Hematopoietic multipotent progenitor cell treated with erythropoietin and hydrocortisone succinate and interleukin-3 and kit ligand, for 8 days (in vitro differentiated cells): ENCODE measurements at places on chromosomes 2 and 18.

DNA sequence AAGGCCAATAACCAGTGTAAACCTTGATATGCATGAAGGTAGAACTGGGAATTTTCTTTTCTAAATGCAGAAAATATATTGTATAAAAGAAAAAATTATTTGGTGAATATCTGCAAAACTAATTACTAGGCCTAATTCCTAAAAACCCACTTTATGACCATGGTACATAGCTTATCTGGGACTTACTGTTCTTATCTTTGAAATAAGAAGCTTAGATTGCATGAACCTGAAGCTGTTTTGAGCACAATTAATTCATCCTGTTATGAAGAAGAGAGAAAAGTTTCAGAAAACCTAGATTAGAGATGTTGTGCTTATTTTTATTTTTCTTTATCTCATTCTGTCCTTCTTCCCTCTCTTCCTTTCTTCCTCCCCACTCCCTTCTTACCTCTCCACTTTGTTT, 235.0 kb downstream of the GULP1 start:
- no peak for DNase-seq

DNA sequence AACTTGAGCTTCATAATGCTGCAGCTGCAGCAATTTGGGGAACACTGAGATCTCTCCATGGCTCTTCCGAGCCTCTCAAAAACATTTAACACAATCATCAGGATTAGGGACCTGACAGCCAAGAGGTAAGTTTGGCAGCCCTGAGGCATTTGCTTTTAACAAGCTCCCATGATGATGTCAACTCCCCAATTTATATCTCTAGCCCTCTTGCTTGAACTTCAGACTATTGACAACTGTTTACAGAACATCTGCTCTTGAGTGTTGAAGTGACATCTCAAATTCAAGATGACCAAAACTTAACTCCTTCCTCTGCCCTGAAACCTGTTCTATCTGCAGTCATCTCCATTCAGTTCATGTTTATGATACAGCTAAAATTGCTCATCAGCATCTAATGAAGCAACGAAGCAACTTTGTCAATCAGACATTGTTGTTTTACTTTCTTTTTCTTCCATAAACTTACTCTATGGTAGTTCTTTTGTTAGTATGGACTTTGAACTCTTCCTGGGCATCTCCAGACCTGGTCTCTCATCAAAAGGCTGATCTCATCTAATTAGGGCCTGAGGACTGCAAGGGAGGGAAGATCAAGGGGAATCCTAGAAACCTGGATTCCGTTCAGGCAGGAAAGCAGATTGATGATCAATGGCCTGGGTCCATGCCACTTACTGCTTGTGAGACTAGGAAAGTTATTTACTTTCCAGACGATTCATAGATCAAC, 48.1 kb downstream of the SEMA4F start:
- no peak for DNase-seq

DNA sequence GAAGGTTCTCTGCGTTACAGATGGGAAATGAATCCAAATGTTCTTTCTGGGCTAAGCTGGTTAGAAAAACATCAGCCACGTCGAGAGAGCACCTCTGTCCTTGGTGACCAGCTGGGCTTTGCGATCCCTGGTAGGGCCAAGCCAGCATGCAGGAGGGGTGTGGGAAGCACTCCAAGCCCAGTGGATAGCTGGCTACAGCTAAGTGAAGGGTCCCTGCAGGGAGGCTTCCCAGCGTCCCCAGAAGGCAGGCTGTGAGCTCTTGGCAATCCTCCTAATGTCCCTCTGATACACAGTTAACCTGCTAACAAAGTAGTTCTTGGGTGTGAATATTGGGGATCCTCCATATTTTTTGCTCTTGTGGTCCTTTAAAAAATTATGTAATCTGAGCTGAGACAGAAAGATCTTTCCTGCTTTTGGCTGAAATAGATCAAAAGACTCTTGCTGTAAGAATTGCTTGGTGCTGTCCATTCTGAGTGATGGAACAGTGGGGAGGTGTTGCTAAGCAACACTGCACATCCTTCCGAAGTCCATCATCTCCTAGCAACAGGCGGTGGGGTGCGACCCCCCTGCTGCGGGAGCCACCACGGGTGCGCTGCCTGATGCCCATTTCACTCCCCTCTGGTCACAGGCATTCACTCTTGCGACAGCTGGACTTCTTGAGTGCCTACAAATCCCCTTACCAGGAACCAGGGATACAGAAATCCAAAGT, 88.5 kb upstream of the UXS1 start:
- DNase-seq = no peak

- no peak for DNase-seq
These were observed 198.0 kb upstream of the NCKAP5 start for GRCh38 chr2:133766164-133766832.

GRCh38 chr2:235391921-235392615, 101.8 kb upstream of the AGAP1 start:
- no peak for DNase-seq

- no peak for DNase-seq
These were observed 9.1 kb upstream of the RAB17 start for GRCh38 chr2:237599465-237600110.

GRCh38 chr2:238566001-238566645, 139.4 kb downstream of the ASB1 start:
- no peak for DNase-seq

DNA sequence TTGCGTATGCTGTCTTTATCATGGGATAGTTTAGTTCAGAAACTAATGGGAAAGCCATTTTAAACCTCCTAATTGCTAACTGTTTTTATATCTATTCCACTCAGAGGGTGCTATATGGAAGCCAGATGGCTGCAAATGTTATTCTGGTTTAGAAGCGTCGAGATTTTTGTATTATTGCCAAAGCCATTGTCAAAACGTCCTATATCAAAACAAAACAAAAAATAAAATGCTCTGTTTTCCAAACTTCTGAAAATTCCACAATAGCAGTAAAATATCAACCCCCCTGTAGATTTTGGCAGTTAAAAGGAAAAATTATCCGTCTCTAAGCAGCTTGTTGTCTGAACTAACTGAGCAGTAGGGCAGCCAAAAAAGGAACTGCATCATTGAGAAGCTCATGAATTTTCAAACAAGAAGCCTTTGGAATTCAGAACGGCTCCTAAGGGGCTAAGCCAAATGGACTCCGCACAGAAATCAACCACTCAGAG, 195.4 kb upstream of the CWC22 start:
- DNase-seq = no peak

DNA sequence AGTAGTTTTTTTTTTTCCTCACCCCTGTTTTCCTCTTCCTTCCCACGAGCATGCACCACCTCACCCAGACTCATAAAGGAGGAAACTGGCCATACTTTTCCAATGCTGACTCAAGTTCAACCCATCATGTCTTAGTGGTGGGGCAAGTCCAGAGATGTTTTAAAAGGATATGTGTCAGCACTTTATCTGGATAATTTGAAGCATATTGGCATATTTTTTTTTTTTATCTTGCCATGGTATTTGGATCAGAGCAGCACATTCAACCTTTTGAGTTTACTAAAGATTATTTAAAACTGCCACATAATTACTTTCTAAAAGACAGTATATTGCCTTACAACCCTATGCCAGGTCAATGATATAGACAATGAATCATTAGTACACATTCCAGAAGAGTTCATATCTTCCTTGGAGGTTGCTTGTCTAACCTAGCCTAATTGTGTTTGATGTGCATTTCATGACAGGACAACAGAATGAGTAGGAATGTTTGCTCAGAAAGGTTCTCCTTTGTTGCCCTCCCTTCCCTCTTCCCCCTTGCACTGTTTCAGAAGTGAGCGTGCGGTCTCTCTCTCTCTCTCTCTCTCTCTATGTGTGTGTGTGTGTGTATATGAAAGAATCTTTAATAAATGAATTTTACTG, 950.7 kb upstream of the FAM98A start:
- DNase-seq = no peak

DNA sequence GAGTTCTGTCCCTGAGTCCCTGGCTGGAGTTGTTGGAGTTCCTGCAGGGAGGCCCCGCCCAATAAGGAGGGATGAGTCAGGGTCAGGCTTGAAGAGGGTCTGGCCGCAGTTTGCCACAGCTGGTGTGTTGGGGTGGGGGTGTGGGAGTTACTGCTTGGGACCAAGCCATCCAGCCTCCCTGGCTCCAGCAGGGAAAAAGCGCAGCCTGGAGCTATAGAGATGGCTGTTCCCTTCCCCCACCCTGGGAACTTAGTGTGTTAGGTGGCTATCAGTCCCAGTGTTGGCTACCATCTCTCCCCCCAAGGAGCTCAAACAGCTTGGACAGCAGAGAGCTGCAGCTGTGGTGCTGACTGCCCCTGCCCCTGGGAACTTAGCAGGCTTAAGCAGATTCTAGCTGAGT, 13.2 kb upstream of the TANK start:
- DNase-seq = no peak

DNA sequence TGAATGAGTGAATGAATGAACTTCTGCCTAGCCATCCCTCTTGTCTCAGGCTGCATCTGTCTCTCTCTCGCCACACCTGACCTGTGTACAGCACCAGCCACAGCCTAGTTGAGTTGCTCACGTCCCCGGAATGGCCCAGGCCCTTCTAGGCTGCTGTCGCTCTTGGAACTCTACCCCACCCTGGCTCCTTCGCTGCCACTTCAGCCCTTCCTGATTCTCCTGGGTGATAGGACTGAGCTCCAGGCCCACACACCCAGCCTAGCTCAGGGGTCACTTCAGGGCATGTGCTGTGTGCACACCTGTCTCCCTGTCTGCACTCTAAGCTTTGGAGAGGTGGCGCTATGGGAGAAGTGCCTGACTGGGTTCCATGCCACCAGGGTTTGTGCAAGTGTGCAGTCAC, 236.6 kb downstream of the GLI2 start:
- DNase-seq = no peak

GRCh38 chr2:100814453-100814852, 5.5 kb upstream of the NPAS2 start:
- DNase-seq = no peak

GRCh38 chr18:50675043-50675442, 115.2 kb downstream of the MAPK4 start:
- no peak for DNase-seq

GRCh38 chr18:26487437-26487836, 60.9 kb downstream of the KCTD1 start:
- no peak for DNase-seq

DNA sequence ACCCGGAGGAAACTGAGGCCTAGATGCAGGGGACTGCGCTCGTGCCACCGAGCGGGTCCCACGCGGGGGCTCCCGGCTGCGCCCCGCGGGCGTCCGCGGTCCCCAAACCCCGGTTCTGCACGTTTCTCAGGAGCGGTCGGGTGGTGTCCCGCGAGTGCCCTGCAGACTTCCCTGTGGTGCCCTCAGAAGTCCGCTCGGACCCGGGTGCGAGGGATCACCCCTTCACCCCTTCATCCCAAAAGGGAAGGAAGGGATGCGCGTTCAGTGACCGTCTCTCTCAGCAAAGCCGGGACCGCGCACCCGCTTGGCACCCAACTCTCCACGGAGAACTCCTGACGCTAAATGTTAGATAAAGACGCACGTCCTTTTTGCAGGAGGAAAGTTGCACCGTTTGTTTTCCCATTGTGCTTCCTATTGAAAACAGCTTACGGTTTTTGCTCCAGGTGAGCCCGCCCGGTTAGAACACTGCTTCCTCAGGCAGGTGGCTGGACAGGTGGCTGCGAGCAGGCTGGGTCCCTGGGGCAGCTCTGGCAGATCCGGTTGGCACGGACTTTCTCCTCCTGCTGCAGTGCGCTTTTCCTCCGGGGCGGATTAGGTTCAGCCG, 779 bp downstream of the DGKD start:
- peak; percentile 12 for DNase-seq

GRCh38 chr2:241726459-241726858, 8.0 kb upstream of the D2HGDH start:
- DNase-seq = no peak

- no peak for DNase-seq
These were observed 187.9 kb upstream of the ZEB2 start for GRCh38 chr2:144707736-144708326.

GRCh38 chr18:13989199-13989598, 73.9 kb upstream of the MC2R start:
- DNase-seq = no peak

- DNase-seq = no peak
These were observed 8.2 kb downstream of the WDFY1 start for GRCh38 chr2:223936862-223937326.

GRCh38 chr2:7706791-7707190, 789.6 kb downstream of the RNF144A start:
- no peak for DNase-seq

DNA sequence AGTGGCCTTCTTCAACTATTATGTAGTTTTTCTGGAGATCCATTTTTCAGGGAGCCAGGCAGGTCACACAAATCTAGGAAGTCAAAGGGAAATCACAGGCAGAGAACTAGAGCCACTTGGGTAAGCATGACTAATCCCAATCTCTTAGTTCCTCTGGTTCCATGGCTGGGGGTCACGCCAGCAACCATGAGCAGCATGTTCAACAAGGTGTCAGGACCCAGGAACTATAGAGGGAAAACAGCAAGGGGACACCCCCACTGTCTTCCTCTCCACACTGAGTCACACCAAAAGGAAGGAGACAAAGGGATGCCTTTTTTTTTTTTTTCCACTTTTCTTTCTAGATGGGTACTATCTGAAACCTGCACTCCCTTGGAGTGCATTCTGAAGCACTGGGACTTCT, 250.9 kb downstream of the OTX1 start:
- DNase-seq = no peak

DNA sequence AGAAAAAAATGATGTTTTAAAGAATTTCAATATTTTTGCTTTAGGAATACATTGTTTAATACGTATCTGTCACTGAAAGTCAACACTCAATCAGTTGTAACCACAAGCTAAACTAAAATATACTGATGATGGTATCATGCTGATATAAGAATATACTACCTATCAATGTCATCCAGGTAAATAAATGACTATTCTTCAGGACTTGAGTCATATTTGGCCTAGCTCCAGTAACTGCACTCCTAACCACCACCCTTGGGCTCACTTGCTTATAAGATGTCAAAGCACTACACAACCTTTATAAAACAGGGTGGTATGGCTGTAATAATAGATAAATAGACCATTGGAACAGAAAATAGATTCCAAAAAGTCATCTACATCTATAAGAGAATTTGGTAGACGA, 48.8 kb downstream of the RND3 start:
- no peak for DNase-seq

- DNase-seq = no peak
These were observed 90.6 kb downstream of the KCTD1 start for GRCh38 chr18:26457611-26458353.

- no peak for DNase-seq
These were observed 35.9 kb downstream of the PTGR3 start for GRCh38 chr18:75173125-75173432.

- no peak for DNase-seq
These were observed 2008.4 kb upstream of the PIK3C3 start for GRCh38 chr18:39946623-39947061.

DNA sequence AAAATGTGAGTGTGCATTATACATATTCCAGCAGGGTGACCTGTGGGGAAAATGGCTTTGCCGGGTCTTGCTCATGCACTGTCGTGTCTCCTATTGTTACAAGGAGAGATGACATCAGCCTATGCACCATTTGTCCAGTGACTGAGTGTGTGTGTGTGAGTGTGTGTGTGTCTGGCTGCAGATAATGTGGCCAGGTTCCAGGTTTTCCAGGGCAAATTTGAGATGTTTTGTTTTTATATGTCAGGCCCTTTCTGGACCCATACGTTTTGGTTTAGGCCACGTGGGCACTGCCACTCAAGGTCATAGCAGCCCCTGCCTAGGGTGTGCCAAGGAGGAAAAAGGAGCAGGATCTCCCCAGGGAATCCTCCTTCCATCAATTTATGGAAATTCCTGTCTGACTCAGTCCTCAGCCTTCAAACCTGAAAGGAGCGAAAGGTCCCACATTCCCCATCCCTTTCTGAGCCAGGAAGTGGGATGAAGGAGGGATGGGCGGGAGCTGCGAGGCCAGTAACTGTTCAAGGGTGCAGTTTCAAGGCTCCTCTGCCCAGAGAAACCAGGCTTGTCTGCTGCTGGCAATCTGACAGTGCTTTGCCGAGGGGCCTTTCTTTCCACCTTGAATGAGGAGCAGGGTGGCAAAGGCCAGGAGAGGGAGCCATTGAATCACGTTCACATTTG, 93.0 kb upstream of the SMAD2 start:
- DNase-seq = peak; percentile 77
